ENCODE measurements at places on chromosomes 2 and 18. TPM values are rescaled to one million over a fixed set of nuclear protein-coding genes. Genes with fewer than 3 reads are reported as not detected.

GRCh38 chr2:224309176-224309575 is 92.7 kb downstream of the FAM124B start:
- DNase-seq: no peak

GRCh38 chr18:34866739-34867138 is 156.6 kb downstream of the DTNA start:
- DNase-seq: no peak

DNA sequence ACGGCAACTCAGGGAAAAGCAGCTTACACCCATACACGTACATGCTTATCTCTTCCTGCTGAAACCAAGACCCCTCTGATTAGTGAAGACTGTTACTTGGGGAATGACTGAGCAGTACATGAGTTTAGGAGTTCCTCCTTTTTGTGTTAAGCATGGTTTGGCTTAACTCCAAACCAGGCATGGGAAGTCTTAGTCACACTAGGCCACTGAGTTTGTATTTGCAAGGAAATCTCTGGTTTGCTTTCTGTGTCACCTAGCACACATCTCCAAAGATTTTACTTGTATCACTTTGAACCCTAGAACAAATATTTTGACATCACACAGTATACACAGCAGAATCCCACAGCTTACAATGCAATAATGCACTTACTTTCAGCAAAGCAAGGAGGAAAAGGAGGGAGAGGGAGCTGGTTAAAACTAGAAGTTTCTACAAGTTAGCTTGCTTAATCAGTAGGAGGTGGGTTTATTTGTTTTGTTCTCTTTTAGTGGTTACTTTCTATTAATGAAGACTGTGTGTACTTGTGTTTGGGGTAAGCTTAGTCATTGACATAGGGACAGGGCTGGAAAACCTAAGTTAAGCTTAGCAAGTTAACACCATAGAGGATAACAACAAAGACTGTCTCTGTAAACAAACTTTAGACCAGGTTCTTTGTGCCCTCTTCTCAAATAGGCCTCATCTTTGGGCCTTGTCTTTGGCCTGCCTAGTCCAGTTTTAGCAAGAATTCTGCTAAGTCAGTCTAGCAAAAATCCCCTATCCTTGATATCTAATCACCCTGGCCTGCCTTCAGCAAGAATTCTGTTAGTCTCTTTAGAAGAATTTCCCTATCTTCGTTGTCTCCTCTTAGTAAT is 219.4 kb downstream of the MREG start:
- no peak for DNase-seq

GRCh38 chr2:150978053-150978452 is 283.6 kb downstream of the RBM43 start:
- DNase-seq: no peak

GRCh38 chr2:54871457-54872107 is 148.1 kb downstream of the EML6 start:
- DNase-seq: no peak

DNA sequence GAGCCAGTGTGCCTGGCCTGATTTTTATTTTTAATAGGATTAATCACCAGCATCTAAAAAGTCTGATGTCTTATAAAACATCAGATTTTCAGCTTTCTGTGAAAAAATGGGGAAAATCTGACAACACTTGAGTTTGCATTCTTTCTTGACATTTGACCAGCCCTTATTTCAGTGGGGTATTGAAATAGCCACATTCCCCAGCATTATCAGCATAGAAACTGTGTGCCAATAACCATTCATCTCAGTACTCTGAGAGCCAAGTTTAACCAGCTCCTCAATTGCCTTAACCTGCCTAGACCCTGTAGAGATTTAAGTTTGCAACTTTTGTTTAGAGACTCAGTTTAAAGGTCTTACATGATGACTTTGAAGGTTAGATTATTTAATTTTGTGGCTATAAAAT is 155.0 kb downstream of the CERS6 start:
- no peak for DNase-seq

DNA sequence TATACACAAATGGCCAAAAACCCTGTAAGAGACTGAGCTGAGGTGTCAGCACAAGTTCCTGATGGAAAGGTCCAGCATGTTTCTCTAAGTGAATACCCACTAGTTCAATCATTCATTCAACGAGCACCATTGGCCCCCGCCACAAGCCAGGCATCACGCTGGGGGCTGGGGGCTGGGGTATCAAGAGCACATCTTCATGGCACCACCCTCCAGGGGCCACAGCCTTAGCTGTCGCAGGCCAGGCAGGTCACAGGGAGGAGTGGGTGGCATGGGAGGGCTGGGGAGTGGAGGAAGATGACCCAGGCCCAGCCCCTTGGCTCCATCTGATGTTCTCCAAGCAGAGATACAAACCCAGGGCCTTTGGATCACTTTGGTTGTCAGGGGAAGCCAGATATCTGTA is 97.9 kb downstream of the ACKR3 start:
- no peak for DNase-seq

DNA sequence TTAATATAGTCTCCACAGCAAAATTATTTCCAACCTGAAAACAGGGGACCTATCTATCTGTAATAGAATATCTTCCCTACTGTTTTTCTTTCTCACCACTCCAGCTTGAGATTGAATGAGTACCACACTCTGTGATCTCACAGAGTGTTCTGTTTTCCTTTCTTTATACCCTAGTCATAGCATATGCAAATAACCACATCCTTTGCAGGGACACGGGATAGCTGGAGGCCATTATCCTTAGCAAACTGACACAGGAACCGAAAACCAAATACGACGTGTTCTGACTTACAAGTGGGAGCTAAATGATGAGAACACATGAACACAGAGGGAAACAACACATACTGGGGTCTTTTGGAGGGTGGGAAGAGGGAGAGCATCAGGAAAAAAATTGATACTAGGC is 224.7 kb downstream of the SLC8A1 start:
- no peak for DNase-seq

DNA sequence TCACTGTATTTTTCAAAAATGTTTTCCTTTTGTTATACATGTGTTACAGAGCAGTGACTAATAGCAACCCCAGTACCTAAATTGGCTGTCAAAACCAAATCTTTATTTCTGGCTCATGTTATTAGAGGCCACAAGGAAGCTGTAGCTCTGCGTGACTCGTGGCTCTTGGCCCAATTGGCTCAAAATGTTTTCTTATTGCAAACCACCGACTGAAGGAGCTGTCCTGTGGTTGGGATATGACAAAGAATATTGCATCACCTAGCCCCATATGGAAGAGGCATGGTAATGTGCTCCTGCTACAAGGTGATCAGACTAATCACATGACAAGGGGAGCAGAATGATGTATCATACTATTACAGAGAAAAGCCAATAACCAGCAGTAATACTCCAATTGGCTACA is 1058.5 kb downstream of the CBLN2 start:
- no peak for DNase-seq

DNA sequence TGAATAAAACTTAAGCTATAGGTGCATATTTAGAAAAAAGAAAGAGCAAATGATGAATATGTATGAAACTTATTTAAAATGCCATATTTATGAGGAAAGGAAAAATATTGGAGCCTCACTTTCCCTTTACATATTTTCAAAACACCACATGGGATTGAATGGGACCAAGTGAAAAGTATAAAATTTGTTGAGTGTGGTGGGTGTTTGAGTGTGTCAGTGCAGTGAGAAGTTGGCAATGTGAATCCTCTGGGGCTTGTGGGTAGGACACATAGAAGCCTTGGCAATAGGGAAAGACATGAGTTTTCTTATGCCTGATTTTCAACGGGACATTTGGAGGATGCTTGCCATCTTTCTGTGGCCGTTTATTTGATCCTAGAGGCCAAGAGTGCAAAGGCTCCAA is 502.2 kb upstream of the CELF4 start:
- no peak for DNase-seq

- DNase-seq: no peak
Measured at GRCh38 chr2:6954586-6954985, 37.4 kb downstream of the RNF144A start.

GRCh38 chr2:31222071-31222470 is 4.8 kb upstream of the CAPN14 start:
- no peak for DNase-seq

DNA sequence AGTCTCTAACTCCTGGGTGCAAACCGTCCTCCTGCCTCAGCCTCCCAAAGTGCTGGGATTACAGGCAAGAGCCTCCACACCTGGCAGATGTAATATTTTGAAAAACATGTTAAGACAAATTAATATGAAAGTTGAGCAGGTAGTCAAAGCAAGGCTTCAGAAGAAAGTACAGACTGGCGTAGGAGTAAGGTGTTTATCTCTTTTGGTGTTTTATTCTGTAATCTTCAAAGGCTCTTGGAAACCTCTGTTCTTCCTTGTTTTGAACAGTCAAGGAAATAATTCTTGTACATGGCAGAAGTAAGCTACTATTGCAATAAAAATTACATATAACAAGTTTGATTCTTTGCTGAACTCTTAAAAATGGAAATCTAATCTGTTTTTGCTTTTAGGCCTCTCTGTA is 5.3 kb downstream of the RNF138 start:
- no peak for DNase-seq

GRCh38 chr2:98040331-98040939 is 44.7 kb upstream of the TMEM131 start:
- no peak for DNase-seq

- no peak for DNase-seq
Measured at GRCh38 chr2:110714452-110715224, 17.7 kb upstream of the ACOXL start.

DNA sequence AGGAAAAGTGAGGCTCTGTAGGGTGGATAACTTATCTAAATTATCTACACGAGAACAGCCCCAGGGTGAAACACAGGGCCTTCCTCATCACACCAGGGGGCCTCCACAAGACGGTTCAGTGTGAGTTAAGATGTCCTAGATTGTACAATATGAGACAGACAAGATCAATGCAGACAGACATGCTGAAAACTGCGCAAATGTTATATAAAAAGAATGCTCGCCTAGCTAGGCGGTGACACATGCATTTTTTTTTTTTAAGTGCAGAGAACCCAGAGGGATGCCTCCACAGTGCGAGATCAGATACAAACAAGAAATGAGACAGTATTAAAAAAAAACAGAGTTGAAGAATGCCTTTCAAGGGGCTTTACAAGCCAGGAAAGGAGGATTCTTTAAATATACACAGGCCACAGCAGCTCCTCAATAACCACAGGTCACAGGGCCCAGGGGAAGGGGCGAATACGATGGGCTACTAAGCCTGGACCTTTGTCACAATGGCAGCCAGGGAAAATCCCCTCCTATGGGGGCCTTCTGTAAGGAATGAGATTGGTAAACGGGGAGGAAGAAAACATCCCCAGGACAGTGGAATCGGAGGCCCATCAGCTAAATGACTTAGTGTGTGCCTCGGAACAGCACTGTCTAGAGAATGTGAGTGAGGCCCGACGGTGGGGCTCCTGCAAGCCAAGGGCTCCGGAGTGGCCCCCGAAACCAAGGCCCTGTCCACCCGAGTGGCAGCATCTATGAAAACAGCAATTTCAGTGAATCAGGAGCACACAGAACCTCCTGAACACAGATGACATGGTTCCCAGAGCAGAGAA is 48.9 kb downstream of the ADCY3 start:
- DNase-seq: no peak

- DNase-seq: no peak
Measured at GRCh38 chr2:232386740-232387450, 8.3 kb downstream of the ALPP start.

GRCh38 chr2:19346983-19347618 is 11.3 kb downstream of the OSR1 start:
- no peak for DNase-seq

DNA sequence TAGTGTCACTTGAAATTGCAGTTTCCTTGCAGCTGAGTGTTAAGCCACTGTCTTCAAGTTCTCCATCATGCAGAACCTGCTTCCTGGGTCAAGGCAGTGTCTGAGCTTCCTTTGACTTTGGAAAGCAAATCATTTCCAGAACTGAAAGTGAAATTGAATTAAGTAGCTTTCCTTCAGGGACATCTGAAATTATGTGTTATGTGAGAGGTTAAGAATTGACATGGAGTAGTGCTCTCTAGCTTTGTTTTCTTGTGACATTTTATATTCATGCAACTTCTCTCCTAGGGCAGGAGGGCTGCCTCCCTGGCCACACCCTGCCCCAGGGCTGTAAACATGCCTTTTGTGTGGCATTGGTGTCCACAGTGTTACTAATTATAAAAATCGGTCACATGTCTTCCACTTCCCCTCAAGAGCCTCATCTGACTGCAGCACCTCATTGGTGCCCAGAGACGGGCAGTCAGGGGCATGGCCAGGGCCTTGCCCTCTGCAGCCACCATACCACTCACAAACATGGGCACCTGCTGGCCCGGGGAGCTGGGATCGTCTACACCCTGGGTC is 14.4 kb downstream of the RAB12 start:
- DNase-seq: no peak

DNA sequence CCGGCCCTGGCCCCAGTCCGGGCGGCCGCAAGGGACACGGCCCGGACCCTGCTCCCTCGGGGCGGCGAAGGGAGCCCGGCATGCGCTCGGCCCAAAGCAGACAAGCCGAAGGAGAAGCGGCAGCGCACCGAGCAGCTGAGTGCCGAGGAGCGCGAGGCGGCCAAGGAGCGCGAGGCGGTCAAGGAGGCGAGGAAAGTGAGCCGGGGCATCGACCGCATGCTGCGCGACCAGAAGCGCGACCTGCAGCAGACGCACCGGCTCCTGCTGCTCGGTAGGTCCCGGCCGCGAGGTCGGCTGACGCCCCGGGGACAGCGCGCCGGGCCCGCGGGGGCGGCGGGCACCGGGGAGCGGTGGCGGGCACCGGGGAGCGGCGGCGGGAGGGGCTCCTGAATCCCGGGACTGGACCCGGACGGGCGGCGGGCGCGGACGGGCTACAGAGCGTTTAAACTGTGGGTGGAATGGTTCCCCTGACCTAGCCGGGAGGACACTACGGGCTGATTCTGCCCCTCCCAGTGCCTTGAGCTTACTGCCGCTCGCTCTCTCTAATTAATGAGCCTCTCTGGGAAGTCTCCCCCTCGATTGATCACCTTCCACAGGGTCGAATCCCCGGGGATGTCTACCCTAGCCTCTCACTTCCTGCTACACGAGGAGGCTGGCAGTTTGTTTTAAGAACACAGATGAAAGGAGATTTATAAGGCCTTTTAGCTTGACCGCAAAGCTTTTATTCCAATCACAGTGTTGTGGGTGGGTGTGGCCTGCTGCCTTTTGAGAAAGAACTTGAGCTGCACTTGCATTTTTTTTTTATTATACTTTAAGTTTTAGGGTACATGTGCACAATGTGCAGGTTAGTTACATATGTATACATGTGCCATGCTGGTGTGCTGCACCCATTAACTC is 853 bp downstream of the GNAL start:
- DNase-seq: no peak

The RBKS gene
- 2.0 TPM for total RNA-seq

The MYCN gene
- 0.71 TPM for total RNA-seq

The RAPH1 gene
- 19.9 TPM for total RNA-seq

The EVA1A gene
- total RNA-seq: not detected

The CRIM1 gene
- total RNA-seq: 148 TPM

The CDCA7 gene
- 0.41 TPM for total RNA-seq

The SPIRE1 gene
- total RNA-seq: 22.9 TPM

The HOXD12 gene
- total RNA-seq: 1.7 TPM

The PLEKHH2 gene
- total RNA-seq: 57.9 TPM

The LBH gene
- 20.0 TPM for total RNA-seq

The SMYD1 gene
- total RNA-seq: 45.7 TPM

The CLIP4 gene
- total RNA-seq: 68.5 TPM

The KCNK3 gene
- 2.9 TPM for total RNA-seq

The UBE2F gene
- total RNA-seq: 67.8 TPM

The CENPA gene
- not detected for total RNA-seq

The SIGLEC15 gene
- total RNA-seq: not detected

The SLC9A2 gene
- under 0.01 TPM for total RNA-seq

The HOXD8 gene
- 13.9 TPM for total RNA-seq

The FOSL2 gene
- total RNA-seq: 208 TPM

The ABCG8 gene
- total RNA-seq: not detected

Measured in sigmoid colon (tissue), 7 donors.